ENCODE measurements at places on chromosomes 16 and 17.

- DNase-seq, result no peak
Observed at GRCh38 chr17:38460082-38460715, 31.9 kb downstream of the ARHGAP23 start.

DNA sequence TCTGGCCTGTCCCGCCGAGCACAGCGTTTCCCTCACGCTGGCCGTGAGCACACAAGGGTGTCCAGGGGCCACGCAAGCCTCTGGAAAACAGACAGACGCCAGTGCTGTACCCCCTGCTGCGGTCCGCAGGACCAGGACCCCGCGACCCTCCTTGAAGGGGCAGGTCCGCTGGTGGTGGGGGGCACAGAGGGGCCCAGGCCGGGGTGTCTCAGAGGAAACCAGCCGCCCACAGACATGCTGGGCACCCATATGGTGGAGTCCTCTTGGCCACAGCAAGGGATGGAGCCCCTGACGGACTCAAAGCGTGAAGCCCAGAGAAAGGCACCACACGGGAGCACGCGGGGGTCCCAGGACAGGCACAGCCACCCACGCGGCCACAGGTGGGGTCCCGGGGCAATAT is 34.4 kb downstream of the METRNL start:
- no peak for DNase-seq

GRCh38 chr16:21164521-21165168 is 6.2 kb downstream of the LDAF1 start:
- DNase-seq, result no peak

- no peak for DNase-seq
Observed at GRCh38 chr17:896953-897661, 82.5 kb downstream of the NXN start.

DNA sequence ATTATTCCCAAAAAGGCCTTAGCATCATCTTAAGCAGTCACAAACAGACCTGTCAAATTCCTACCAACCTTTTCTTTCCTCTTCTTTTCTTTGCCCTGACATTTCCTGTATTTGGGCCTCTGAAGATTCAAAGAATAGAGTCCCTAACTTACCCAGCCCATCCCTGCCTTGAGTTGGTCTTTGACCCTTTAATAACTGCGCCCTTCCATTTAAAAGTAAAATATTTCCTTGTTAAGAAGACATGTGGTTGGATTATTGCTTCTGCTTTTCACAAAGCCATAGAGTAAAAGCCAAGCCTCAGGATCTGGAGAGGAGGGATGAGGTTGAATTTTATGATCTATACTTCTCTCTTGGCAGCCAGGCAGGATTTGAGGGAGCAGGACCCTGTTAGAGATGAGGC is 13.2 kb upstream of the CCL23 start:
- no peak for DNase-seq

Data from Panc1 (cell line).